Urinary bladder (tissue), 4 donors: ENCODE measurements at places on chromosomes 12 and 14. TPM values are rescaled to one million over a fixed set of nuclear protein-coding genes. Genes with fewer than 3 reads are reported as not detected.

Gene SERPINA3
- 842 TPM for polyA plus RNA-seq

Gene OAS1
- 20.8 TPM for polyA plus RNA-seq

- DNase-seq: no peak
Measured at GRCh38 chr14:97311411-97311810, 514.2 kb downstream of the VRK1 start.

DNA sequence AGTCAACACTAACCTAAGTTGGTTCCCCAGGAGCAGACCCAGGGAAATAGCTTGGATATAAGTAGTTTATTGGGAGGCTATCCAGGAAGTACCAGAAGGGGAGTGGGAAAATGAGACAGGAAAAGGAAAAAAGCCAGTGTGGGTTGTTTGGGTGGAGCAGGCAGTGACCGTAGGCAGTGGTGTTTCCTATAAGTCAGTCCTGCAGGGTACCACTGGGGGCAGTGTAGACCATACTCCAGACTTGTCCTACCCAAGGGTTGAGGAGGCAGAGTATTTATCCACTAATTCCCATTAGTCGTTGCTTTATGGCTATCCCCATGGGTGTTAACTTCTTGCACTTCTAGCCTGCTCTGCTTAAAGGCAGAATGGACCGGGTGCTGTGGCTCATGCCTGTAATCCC is 6.4 kb upstream of the CCDC60 start:
- no peak for DNase-seq

DNA sequence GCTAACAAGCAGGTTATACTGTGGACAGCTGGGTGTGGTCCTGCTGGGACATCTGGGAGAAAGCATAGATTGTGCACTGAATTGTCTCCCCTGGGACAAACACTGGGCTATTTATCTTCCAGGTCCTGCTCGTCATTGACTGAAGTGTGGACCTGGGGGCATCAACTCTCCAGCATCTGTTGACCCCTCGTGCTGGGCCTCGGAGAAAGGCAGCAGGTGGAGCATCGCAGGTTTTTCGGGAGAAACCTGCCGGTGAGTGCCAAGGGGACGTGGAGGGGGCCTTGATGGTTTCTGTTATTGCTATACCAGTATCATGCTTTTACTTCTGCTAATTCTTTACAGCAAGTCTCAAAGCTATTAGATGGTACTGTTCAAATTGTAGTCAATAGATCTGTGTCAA is 81.3 kb downstream of the CPSF2 start:
- DNase-seq: no peak

Gene ABHD12B
- not detected for polyA plus RNA-seq

GRCh38 chr12:51759175-51759574 is 89.3 kb downstream of the FIGNL2 start:
- DNase-seq: no peak

Gene GZMB
- 0.49 TPM for polyA plus RNA-seq

DNA sequence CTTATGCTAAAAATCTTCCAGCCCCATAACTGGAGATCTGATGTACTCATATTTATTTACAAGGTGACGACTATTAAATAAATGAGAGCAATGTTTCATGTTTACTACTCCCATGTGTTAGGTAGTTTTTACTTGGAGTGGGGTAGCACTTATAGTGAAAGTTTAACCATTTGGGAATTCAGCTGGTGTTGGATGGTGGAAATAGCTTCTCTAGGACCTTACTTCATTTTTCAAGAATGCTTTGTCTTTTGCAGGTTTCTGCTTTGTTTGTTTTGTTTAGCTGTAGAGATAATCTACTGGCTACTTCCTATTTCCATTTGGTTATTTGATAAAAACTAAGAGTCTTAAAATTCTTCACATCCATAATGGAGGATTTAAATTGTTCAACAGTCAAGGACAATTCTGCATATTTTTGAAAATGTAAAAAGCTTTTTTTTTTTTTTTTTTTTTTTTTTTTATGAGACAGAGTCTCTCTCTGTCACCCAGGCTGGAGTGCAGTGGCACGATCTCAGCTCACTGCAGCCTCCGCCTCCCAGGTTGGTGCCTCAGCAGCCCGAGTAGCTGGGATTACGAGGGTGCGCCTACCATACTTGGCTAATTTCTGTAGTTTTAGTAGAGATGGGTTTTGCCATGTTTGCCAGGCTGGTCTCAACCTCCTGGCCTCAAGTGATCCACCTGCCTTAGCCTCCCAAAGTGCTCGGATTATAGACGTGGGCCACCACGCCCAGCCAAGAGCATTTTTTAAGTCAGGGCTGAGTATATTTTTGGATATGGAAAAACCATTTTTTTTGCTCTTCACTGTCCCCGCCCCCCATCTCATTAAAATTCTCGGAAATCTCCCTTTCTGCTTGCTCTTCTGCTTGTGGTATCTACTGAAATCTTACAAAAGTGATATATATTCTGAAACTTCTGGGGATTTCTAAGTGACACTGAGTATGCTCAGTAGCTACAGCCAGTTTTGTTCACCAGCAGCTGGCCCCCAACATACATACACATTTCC is 1.4 kb upstream of the ABCD2 start:
- no peak for DNase-seq

Gene ANKRD33
- polyA plus RNA-seq: not detected

Gene MDP1
- polyA plus RNA-seq: 29.1 TPM

GRCh38 chr12:12008931-12009611 is 61.7 kb upstream of the BCL2L14 start:
- DNase-seq: no peak

DNA sequence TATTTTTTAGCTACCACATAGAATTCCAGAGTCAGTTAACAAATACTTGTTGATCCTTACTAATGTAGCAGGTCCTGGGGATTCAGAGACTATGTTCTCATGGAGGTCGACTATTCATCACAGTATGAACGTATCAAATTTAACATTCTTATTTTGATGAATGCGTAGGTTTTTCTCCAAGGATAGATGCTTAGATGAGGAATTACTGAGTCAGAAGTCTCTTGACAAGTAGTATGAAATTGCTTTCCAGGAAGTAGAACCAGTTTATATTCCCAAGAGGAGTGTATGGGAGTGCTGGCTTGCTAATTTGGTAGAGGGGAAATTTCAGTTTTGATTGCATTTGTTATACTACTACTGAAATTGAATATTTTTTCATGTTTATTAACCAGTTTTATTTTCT is 42.8 kb upstream of the CRADD start:
- no peak for DNase-seq

Gene TMEM52B
- 0.11 TPM for polyA plus RNA-seq

Gene MANSC4
- polyA plus RNA-seq: not detected

DNA sequence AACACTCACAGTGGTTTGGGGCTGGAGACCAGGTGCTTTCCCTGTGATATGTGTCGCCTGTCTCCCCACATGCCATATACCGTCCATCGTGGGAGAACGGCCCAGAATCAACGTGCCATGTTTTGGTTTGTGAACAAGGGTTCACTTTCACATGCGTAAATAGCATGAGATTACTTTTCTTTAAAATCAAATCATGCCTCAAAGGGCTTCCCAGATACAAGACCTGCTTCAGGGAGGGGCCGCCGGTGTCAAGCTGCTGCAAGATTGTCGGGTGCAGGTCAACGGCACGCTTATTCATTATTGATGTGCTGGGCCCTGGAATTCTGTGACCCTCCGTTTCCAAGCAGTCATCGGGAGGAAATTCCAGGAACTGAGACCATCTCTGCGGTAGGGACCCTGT is 145.2 kb upstream of the RTL1 start:
- DNase-seq: no peak

DNA sequence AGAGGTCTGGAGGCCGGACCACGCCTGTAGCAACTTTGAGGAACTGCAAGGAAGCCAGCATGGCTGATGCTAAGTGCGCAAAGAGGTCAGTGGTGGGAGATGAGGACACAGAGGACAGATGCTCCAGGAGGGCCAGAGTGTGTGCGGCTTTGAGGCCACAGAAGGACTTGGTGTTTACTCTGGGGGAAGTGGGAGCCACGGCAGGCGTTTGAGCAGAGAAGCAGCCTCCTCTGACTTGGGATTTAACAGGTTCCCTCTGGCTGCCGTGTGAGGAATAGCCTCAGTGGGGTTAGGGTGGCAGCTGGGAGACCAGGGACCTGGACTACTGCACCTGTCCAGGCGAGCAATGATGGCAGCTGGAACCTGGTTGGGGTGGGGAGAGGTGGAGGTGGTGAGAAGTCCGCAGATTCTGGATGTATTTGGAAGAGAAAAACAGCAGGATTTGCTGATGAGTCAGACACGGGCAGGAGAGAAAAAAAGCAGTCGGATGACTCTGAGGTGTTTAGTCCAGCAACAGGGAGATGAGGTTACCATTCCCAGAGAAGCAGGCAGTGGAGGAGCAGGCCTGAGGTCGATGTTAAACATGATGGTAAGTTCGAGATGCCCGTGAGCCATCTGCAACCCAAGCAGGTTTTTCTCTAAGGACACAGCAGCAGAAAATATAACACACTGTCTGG is 143.5 kb downstream of the SCARB1 start:
- no peak for DNase-seq

DNA sequence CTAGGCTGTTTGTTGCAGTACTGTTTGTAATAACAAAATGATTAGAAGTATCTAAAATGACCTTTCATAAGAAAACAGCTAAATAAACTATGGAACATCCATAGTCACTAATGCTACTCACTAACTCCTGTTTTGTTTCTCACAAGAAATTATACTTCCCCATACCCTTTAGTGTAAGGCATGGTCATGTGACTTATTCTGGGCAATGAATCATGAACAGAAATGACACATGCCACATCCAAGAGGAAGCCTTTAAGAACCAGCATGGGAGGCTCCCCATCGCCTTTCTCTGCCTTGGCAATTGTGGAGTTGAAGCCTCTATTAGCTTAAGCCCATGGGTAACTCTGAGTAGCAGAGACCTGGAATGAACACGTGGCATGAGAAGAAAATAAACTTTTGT is 49.3 kb downstream of the KSR2 start:
- DNase-seq: no peak
